ENCODE measurements at places on chromosomes 3 and 15.

- DNase-seq, result peak; percentile 77
Observed at GRCh38 chr3:149466192-149466591, 8.3 kb upstream of the TM4SF4 start.

- DNase-seq, result no peak
Observed at GRCh38 chr15:66004618-66005262, 135.4 kb downstream of the RAB11A start.

- DNase-seq, result peak; percentile 86
Observed at GRCh38 chr3:30426293-30426993, 180.0 kb upstream of the TGFBR2 start.

DNA sequence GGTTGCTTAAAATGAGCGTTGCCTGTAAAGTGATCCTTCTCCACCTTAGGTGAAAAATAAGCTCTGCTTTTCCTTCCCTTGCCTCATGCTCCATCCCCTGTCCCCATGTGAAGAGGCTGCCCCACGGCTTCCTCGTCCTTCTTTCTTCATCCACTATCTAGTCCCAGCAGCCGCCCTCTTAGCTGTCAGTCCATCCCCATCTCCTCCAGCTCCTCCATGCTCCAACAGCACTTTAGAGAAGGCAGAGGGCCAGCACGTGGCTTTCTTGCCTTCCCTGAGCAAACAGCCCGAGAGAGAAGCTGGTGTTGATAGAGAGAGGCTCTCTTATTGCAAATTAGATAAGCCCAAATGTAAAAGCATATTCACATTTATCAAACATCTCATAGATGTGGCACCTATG is 9.0 kb upstream of the TMEM41A start:
- DNase-seq, result no peak

Measured in skeletal muscle cell (primary cell).